Muscle of leg (tissue), 16 donors: ENCODE measurements at places on chromosomes 7 and 10. TPM values are rescaled to one million over a fixed set of nuclear protein-coding genes. Genes with fewer than 3 reads are reported as not detected.
A peak's percentile ranks its signal among the peaks of the same experiment; 100 is the strongest.

DNA sequence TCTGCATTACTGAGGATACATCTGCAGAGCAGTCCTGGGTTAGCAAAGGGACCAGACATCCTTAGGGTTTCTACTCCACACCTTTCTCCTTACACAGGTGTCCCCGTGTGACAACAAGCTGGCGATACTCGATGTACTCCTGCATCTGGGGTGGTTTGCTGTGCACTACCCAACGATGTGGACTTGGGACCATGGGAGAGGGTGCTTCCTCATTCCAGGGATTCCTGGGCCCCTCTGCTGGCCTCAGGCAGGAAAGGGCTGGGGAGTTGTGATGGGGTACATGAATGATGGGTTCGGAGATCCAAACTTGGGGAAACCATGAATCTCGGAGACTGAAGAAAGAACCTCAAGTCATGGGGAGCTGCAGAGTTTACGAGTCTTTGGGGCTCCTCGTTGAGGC, 179.6 kb upstream of the GALNT17 start:
- H3K4me3 ChIP-seq = no peak overlapping the region
- no peak overlapping the region for H3K27ac ChIP-seq
- H3K4me1 ChIP-seq = peaks cover 3% of the 10 kb centered on the region
- H3K27me3 ChIP-seq = no peaks in the 10 kb centered on the region
- H3K36me3 ChIP-seq = no peaks in the 10 kb centered on the region

DNA sequence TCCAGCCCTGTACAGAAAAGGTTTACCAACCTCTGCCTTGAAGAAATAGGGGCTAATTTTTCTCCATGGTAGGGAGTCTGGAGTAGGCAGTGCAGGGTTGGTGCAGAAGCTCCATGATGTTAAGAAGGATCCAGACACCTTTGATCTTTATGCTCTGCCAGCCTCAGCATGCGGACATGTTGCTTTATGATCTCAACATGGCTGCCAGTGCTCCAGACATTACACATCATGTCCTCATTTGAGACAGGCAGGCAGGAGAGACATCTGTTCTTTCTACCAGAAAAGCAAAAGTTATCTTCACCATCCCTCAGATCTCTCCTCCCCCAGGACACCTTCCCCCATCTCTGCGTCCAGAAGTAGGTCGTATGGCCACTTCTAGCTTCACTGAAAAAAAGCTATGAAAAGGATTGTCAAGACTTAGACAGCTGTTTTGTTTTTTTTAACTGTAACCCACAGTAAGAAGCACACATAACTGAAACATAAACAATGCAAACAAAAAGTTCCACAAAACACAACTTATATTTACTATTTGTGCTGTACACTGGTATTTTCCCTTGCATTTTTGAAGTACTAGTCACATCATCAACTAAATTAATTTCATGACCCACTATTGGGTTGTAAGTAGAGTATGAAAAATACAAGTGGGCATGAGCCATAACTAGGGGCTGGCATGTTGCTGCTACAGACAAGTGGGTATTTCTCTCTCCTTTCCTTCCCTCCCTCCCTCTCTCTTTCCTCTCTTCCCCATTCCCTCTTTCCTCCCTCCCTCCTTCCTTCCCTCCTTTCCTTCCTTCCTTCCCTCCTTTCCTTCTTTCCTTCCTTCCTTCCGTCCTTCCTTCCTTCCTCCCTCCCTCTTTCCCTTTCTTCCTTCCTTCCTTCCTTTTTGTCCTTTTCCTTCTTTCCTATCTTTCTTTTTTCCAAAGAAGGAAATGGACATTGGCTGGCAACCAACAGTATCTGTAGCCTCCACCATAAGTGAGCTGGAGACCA, 2.6 kb upstream of the RASSF4 start:
- no peak overlapping the region for H3K27ac ChIP-seq
- no peak overlapping the region for H3K4me3 ChIP-seq
- peaks cover 46% of the 10 kb centered on the region for H3K4me1 ChIP-seq
- H3K36me3 ChIP-seq = peaks cover 18% of the 10 kb centered on the region
- DNase-seq = no peak
- H3K27me3 ChIP-seq = no peaks in the 10 kb centered on the region

- H3K27me3 ChIP-seq = no peaks in the 10 kb centered on the region
- DNase-seq = no peak
- H3K36me3 ChIP-seq = no peaks in the 10 kb centered on the region
- no peak overlapping the region for H3K27ac ChIP-seq
These were observed 246.3 kb downstream of the SKIDA1 start for GRCh38 chr10:21279217-21279575.

GRCh38 chr7:104873401-104873800, 140.6 kb upstream of the KMT2E start:
- H3K27me3 ChIP-seq = no peaks in the 10 kb centered on the region
- no peaks in the 10 kb centered on the region for H3K36me3 ChIP-seq
- H3K4me3 ChIP-seq = no peak overlapping the region

DNA sequence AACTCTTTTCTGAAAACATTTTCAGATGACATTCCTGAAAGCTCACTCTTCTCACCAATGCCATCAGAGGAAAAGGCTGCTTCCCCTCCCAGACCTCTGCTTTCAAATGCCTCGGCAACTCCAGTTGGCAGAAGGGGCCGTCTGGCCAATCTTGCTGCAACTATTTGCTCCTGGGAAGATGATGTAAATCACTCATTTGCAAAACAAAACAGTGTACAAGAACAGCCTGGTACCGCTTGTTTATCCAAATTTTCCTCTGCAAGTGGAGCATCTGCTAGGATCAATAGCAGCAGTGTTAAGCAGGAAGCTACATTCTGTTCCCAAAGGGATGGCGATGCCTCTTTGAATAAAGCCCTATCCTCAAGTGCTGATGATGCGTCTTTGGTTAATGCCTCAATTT, 16.5 kb downstream of the ANLN start:
- no peaks in the 10 kb centered on the region for H3K4me1 ChIP-seq
- H3K36me3 ChIP-seq = peaks cover 14% of the 10 kb centered on the region
- no peak for DNase-seq
- H3K27ac ChIP-seq = no peak overlapping the region
- no peaks in the 10 kb centered on the region for H3K27me3 ChIP-seq

GRCh38 chr10:58457761-58458616, 54.7 kb upstream of the BICC1 start:
- DNase-seq = peak; percentile 88
- no peaks in the 10 kb centered on the region for H3K36me3 ChIP-seq
- H3K27me3 ChIP-seq = no peaks in the 10 kb centered on the region

DNA sequence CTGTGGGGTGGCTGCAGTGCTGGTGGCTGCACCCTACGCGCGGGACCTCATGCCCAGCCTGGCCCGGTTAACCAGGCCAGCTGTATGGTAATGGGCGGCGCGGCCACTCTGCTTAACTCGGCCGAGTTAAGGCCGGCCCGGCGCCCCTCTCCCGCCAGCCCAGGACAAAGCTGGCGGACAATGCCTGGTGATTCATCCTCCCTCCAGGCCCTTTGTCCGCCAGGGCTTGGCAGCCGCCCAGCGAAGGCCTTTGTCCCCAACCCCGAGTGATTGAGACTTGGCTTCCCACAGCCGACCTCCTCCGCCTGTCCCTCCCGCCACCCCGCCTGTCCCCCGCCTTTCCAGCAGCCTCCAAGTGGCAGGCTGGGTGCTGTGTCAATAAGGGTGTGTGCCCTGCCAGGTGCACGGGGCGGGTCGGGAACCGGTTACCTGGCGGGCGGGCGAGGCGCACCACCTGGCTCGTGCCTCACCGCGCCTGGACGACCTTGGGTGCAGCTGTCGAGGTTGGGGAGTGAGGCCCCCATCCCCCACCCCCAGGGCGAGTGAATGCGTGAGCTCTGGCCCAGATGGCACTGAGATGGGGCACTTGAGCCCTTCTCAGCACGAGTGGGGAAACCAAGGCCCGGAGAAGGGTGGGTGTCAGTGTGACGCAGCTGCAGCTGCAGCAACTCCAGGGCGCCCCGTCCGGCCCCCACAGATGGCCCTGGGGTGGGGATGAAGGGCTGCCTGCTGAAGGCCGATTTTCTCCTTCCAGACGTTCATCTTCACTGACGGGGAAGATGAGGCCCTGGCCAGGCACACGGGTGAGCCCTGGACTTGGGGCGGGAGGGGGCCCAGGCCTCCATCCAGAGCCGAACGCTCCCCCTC, 4.6 kb downstream of the LFNG start:
- H3K27me3 ChIP-seq = peaks cover 28% of the 10 kb centered on the region
- peaks cover 74% of the 10 kb centered on the region for H3K4me1 ChIP-seq
- DNase-seq = peak; percentile 83
- peak overlapping the region; percentile 59 for H3K27ac ChIP-seq
- peaks cover 53% of the 10 kb centered on the region for H3K36me3 ChIP-seq

- H3K4me3 ChIP-seq = no peak overlapping the region
- no peaks in the 10 kb centered on the region for H3K27me3 ChIP-seq
- no peaks in the 10 kb centered on the region for H3K36me3 ChIP-seq
These were observed 67.3 kb downstream of the GLCCI1 start for GRCh38 chr7:8035647-8036518.

GRCh38 chr7:137408126-137408525, 64.6 kb upstream of the PTN start:
- no peaks in the 10 kb centered on the region for H3K36me3 ChIP-seq
- H3K27me3 ChIP-seq = no peaks in the 10 kb centered on the region
- H3K27ac ChIP-seq = no peak overlapping the region
- H3K4me3 ChIP-seq = no peak overlapping the region
- DNase-seq = no peak

DNA sequence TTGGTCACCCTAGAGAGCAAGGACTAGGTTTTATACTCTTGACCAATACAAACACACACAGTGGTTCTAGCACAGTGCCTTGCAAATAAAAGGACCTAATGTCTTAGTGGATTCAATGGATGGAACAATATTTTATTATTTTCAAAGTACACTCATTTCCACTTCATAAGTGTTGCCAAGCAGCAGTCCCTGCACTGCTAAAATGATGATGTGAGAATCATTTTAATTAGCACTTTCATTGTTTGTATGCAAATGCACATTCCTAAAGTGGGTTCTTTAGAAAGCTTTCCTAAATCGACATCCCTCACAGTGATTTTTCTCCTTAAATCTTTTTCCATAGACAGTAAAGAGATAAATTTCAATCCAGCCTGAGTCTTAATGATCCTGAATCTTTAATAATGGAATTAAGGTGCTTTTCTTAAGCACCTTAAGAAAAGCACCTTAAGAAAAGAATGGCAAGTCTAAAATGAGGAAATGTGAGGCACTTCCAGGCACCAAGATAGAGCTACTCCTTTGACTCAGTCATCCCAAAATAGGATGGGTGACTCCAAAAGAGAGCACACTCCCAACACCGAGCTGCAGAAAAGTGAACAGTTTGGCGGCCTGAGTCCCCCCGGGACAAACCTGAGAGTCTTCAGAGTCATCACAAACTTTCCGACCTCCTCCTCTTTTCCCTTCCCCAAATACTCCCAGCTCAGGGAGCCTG, 84.5 kb downstream of the SORBS1 start:
- H3K27ac ChIP-seq = peak overlapping the region; percentile 68
- no peaks in the 10 kb centered on the region for H3K36me3 ChIP-seq
- H3K27me3 ChIP-seq = no peaks in the 10 kb centered on the region
- H3K4me1 ChIP-seq = peaks cover 55% of the 10 kb centered on the region

DNA sequence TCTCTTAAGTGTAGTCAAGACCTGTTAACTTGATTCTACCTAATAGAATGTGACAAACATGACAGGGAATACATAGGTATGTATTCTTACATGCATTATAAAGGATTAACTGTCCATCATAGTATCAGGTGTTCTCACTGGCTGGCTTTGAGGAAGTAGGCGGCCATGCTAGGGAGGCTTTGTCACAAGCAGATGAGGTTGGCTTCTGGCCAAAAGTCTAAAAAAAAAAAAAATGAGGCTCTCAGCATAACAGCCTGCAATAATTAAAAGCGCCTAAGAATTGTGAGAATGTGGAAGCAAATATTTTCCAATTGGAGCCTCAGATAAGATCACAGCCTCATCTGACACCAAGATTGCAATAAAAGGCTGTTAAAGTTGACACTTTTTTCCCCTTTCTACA, 1256.8 kb upstream of the SORCS1 start:
- H3K27me3 ChIP-seq = no peaks in the 10 kb centered on the region
- DNase-seq = no peak
- no peaks in the 10 kb centered on the region for H3K4me1 ChIP-seq
- no peak overlapping the region for H3K27ac ChIP-seq

DNA sequence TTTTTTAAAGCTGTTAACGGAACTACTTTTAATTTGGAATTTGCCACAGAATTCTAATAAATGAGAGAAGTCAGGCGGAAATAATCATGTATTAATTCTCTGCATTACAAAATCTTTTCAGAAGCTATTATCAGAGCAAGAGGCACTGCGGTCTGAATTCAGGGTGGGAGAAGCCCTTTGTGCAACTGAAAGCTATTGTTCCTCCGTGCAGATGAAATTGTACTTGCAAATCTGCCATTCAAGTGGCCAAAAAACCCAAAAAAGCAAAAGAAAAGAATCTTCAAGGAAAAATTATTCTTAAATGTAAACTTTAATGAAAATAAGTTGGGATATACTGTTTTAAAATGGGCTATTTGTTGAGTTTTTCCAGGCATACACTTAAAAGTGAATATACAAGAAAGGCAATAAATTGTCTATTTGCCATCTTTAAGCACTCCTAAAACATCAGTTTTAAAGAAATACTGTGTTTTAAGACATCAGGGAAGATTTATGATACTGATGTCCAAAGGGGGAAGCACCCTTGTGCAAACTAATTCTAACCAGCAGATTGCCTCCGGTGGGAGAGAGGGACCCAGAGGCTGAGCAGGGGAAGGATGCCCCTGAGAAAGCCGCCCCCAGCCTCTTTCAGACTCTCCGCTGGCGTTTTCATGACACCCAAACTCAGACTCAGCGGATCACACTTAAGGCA, 351.2 kb downstream of the DNAJB6 start:
- no peaks in the 10 kb centered on the region for H3K36me3 ChIP-seq
- no peak overlapping the region for H3K4me3 ChIP-seq
- no peak for DNase-seq
- H3K27me3 ChIP-seq = peaks cover 86% of the 10 kb centered on the region

DNA sequence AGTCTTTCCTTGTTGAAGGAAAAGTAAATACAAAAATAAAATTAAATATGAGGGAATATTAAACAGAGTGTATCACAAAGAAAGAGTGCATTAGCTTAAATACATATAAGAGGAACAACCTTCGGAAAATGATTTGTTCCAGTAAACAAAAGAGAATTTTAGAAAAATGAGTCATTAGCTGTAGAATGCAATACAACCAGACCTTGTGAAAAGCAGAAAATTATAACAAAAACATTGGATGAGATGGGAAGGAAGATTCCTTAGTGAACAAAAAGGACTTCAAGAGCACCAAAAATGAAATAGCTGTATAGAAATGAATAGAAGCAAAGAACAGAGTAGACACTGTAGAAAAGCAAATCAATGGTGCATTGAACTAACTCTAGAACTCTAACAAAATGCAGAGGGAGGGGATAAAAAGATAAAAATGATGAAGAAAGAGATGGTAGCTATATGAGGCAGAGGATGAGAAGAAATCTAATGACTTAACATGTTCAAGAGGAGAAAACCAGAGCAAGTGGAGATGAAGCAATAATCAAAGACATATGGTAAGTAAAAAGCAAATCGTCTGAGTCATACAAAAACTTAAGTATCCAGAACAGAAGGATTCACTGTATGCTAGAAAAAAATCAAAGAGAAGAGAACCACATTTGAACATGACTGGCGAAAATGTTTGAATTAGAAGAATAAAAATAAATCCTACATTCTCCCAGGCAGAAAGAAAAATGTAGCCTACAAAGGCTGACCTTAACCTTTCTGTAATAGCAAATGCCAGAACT, 190.5 kb downstream of the TMEM26 start:
- DNase-seq = no peak
- no peak overlapping the region for H3K4me3 ChIP-seq
- H3K27me3 ChIP-seq = no peaks in the 10 kb centered on the region
- no peak overlapping the region for H3K27ac ChIP-seq
- no peaks in the 10 kb centered on the region for H3K36me3 ChIP-seq

The OPTN gene
- total RNA-seq = 19.7 TPM

The GARIN1A gene
- 0.53 TPM for total RNA-seq

The KNDC1 gene
- 2.7 TPM for total RNA-seq

The CCDC3 gene
- 10.5 TPM for total RNA-seq

The ANXA8 gene
- not detected for total RNA-seq

The ADCK2 gene
- 14.2 TPM for total RNA-seq

The C7orf33 gene
- 0.27 TPM for total RNA-seq
